ENCODE measurements at places on chromosomes 6 and 20.

DNA sequence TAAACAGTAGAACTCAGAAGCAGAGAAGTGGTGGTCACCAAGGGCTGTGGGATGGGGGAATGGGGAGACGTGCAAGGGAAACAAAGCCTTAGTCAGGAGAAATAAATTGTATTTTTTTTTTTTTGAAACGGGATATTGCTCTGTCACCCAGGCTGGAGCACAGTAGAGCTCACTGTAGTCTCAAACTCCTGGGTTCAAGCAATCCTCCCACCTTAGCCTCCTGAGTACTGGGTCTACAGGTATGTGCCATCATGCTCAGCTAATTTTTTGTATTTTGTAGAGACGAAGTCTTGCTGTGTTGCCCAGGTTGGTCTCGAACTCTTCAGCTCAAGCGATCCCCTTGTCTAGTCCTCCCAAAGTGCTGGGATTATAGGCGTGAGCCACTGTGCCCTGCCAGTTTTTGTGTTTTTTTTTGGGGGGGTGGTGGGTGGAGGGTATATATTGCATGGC, 3.4 kb downstream of the HSPA1B start:
- no peak for DNase-seq

- DNase-seq: no peak
Observed at GRCh38 chr6:70289299-70289698, 13.6 kb downstream of the COL9A1 start.

- DNase-seq: no peak
Observed at GRCh38 chr20:60993433-60994044, 258.5 kb upstream of the CDH4 start.

- no peak for DNase-seq
Observed at GRCh38 chr6:164049517-164049988, 635.0 kb downstream of the QKI start.

- no peak for DNase-seq
Observed at GRCh38 chr6:136921381-136921935, 643 bp upstream of the SLC35D3 start.

DNA sequence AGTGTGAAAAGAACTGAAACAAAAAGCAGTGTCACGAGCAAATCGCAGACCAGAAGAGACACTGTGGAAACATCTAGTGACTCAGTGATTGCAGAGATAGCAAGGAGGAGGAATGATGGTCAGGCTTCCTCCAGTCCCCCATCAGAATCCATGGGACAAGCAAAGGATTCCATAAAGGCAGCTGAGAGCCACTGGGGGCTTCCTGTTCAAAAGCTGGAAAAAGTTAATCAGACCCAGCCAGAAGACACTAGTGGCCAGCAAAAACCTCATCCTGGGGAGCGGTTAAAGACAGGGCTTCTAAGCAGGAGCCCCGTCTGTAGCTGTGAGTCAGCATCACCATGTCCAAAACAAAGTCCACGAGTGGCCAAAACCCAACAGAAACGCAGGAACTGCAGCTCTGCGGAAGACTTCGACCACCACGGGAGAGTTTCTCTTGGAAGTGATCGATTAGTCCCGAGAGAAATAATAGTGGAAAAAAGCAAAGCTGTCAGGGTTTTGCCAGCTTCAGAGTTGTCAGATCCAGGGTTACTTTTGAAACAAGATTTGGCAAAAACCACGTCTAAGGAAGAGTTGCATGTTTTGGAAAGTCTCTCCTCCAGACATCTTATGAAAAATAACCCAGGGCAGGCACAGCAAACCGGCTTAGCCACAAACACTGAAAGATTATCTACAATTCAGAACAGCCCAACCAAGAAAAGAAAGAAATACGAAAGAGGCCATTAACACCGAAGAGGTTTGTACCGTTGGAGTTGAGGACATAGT, 51.0 kb downstream of the JAG1 start:
- peak; percentile 11 for DNase-seq

- DNase-seq: no peak
Observed at GRCh38 chr6:90127595-90127994, 169.0 kb downstream of the BACH2 start.

DNA sequence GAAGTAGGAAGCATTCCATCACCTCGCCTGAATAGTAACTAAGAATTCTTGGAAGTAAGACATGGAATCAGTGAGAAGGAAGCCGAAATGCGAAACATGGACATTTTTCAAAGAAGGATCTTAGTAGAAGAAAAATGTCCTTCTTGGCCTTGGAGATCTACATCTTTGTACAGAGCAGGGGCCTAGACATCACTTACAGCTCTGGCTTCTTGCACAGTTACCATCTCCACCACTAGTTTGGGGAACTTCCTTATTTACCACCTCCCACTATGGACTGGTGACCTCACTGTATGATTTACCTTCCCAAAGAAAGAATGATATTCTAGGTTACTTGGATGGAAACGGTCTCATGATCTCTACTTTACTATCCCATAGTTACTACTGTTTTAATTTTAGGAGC, 15.7 kb downstream of the CASS4 start:
- no peak for DNase-seq

DNA sequence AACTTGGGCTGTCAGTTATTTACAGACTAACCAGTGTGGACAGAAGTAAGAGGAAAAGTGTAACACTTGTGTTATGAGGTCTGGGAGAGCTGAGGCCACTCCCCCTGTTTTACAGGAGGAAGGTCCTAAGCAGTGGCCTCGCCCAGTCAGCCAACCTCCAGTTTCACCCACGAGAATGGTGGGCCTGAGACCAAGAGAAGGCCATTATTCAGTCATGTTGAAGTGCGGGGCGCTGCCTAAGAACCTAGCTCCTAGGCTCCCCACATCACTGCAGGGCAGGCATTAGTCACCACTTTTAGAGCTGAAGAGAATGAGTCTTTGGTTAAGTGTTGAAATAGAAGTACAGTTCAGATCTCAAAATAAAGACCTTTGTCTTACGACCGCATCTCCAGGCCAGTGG, 27.9 kb downstream of the CDYL start:
- DNase-seq: no peak

- no peak for DNase-seq
Observed at GRCh38 chr20:25280051-25280573, 32.2 kb downstream of the PYGB start.

GRCh38 chr6:79335133-79335674, 100.7 kb upstream of the HMGN3 start:
- DNase-seq: no peak

DNA sequence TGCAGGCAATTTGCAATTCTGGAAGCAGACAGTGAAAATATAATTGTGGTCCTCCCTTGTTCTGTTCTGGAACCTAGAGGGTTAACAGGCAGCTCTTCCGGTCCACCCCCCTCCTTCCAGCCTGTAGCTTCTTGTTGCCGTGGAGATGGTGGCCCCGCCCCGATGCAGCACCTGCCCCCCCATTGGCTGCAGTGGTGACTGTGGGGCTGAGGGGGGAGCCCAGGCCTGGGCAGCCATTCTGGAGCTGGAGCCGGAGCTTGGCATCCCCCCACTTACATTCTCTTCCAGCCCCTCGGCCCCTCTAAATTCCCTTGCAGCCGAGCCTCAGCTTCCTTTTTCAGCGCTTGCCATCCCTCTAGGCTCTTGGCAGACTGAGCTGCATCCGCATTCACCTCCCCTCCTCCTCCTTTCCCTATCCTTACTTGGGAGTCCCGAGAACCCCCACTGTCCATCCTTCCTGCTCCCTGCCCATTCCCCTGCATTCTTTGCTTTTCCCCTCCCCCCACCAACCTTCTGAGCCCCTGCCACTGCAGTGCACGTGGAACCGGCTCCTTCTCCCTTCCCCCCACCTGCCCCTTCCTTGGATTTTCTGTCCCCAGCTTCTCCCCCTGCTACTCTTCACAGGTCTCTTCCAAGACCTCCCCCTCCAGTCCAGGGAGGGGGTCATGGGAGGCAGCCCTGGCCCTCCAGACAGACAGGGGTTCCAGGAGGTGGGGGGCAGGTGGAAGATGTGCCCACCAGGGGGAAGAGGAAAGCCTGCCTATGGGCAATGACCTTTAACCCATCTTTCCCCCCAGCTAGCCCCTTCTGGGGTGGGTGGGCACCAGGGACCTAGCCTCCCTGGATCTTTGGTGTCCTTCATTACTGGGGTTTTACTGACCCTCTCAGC, 11.4 kb downstream of the SYNGAP1 start:
- peak; percentile 15 for DNase-seq

GRCh38 chr6:26576929-26577719, 19.6 kb upstream of the ABT1 start:
- DNase-seq: peak; percentile 47

DNA sequence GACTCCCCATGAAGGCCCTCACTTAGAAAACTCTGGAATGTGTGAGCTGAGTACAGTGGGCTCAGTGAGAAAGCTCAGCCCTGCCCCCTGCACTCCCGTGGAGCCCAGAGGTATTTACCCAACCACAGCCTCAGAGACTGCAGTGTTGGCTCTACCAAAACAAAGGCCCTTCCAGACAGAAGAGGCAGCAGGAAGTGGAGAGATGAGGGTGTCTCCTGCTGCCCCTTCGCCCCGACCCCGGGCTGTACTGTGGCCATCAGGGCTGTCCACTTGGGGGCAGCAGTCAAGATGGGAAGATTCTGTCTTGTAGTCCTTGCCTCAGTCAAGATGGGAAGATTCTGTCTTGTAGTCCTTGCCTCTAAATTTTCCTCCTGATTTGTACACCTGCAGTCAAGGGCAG, 341.3 kb downstream of the TAF4 start:
- no peak for DNase-seq

GRCh38 chr20:36098364-36098763, 56.2 kb upstream of the EPB41L1 start:
- DNase-seq: no peak

- no peak for DNase-seq
Observed at GRCh38 chr6:97151601-97152000, 131.4 kb downstream of the MMS22L start.

GRCh38 chr6:317060-317447, 24.8 kb downstream of the DUSP22 start:
- DNase-seq: no peak

Measured in RCC 7860 (cell line).